ENCODE measurements at places on chromosomes 1 and 21.

DNA sequence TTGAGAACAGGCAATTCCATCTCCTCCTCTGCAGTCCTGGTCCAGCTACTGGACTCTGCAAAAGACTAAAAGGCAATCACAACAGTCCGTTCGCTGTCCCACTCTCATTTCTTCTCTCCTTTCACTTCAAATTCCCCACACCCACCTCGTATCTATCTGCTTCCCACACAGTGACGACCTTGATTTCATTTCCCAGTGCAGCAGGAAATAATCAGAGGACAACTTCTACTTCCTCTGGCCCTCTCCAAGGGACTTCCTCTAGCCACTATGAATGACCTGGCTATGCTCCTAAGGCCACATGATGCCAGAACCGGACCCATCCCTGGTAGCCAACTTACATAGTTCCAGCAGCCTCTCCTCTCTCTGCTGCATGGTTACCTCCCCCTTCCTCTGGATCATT lies 8.0 kb downstream of the NOL9 start:
- DNase-seq = no peak

- DNase-seq = peak; percentile 61
Measured at GRCh38 chr1:95117207-95118066, at the start of gene TLCD4. Gene TLCD4, plus strand, starts transcription at chr1:95117355. Its CDS starts 26,547 bp downstream, at chr1:95143902.

GRCh38 chr1:194052514-194053338 lies 866.3 kb upstream of the B3GALT2 start:
- DNase-seq = no peak

DNA sequence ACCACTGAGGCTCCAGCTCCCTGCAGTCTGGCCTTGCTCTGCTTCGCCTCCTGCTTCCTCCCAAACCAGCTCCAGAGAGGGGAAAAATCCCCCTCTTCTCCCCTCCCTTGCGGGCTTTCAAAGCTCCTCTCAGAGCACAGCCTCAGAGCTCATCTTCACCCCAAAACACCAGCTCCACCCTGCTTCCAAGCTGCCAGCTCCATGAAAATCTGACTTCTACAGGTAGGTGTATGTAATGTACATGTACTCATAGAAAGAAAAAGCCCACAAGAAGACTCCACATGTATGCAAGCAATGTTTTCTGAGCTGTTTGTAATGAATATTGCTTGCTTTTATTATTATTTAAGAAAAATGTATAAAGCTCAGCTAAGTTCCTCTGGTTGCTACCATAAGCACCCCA lies 8.4 kb downstream of the SLC41A1 start:
- DNase-seq = no peak

GRCh38 chr1:51768971-51769588 lies 109.4 kb downstream of the NRDC start:
- peak; percentile 9 for DNase-seq

DNA sequence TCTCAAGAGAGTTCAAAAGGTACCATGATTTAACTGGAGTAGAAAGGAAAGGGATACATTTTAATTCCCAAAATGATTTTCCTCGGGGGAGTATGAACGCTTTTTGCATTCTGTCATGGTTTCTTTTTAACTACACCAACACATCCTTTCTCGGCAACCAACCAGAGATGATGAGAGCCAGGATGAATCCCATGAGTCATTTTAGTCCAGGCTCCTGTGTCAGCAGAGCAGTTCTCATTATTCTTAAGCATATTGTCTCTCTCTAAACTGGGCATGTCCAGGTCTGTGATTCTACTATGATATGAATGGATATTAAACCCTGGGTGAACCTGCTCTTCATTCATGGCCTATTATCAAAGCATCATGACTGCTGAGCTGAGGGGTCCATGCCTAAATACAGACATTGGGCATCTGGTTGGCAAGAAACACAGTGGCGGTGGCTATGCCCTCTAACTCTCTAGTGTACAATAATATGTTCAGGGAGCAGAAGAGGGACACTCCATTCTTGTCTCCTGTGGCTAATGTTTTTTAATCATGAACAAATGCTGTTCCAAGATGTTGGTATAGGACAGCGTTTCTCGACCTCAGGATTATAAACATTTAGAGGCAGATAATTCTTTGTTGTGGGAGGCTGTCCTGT lies 124.3 kb upstream of the ESRRG start:
- no peak for DNase-seq

DNA sequence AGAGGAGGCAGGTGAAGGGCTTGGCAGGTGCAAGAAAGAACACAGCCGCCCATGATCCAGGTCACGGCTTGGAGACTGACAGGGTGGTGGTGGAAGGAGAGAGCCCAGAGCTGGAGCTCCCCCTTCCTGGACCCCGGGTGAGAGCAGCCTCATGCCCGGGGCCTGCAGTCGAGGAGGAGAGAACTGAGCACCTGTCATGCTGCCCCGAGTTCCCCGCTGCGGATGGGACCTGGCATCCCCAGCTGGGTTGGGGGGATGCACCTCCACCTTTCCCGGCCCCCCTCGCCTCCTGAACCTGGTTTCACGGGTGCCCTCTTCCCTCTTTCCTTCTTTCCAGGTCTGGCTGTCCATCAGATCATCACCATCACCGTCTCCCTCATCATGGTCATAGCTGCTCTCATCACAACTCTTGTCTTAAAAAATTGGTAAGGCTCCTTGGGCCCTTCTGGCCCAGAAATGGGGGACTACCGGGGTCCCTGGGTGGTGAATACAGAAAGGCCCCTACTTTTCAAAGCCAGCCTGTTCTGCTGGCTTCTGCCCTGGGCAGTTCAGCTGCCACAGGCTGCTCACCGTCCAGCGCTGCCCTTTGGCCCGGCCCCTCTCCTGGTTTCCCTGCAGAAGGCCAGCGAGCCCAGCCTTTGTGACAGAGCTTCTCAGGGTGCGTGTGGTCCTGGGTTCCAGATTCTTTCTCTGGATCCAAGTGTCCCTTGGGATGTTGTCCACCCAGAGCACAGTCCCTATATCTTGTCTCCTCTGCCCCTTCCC lies 115.3 kb downstream of the AJAP1 start:
- DNase-seq = no peak

DNA sequence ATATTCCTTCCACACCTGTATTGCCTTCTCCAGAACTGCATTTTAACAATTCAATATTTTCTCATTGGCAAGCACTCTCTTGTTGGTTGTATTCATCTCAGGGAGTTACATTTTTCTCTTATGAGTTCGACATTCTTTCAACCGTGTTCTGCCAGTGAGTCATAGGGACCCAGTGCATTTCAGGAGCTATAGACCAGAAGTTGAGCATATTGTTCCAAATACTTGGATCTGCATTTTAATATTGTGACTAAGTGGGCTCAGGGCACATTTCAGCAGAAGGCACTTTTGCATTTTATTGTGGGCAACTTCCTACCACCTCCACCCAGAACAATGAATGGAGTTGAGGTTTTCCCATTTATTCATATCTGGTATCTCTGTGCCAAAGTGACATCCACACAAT lies 132.8 kb downstream of the TNFSF18 start:
- no peak for DNase-seq

GRCh38 chr1:157965584-157965983 lies 27.9 kb upstream of the KIRREL1 start:
- no peak for DNase-seq

- no peak for DNase-seq
Measured at GRCh38 chr1:8089535-8090228, 63.6 kb upstream of the ERRFI1 start.

DNA sequence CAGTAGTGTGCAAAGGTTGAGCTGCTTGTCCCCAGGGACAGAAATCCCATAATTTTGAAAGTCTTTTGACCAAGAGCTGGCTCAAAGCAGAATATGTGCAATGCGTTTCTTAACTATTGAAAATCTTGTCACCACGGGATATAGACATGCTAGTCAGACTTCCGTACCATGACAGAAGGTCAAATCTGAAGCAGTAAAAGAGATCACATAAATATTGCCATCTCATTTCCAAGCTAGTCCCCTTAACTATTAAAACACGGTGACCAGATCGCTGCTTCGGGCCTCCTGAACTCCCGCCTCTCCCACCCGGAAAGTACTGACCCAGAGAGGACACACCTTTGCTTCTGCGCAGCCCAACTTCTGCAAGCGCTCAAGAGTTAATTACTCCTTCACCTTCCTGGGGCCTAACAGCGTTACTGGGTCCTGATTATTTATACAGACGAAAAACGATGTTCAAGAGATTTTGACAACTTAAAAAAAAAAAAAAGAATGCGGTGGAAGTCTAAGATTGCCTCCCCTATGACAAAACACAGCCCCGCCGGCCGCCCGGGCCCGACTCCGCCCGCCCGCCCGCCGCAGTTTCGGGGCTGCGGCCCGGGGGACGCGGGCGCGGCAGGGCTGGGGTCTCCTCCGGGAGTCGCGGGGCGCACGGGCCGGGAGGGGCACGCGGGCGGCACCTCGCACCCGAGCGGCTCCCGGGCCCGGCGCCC lies 692 bp downstream of the SORT1 start:
- no peak for DNase-seq

DNA sequence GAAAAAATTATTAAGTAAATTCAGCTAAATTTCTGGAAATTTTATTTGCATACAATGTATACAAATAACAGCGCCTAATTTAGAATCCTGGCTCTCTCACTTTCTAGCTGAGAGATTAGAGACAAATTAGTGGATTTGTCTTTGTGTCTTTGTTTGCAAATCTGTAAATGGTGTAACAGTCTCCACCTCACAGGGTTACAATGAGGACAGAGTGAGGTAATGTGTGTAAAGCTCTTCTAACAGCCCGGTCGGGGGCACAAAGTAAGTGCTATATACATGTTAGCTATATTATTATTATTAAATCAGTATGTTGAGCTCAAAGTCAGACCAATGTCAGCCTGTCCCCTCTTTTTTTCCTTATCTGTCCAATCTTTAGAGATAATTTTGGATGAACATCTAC lies 5.0 kb upstream of the ADAMTSL4 start:
- DNase-seq = no peak
